NCI-H524 (cell line): ENCODE measurements at places on chromosomes 3 and 15.

- no peak for DNase-seq
Observed at GRCh38 chr3:52372822-52373504, 56.8 kb downstream of the DNAH1 start.

- no peak for DNase-seq
Observed at GRCh38 chr3:51945926-51946705, 4.0 kb downstream of the PARP3 start.

GRCh38 chr3:128799653-128800052 lies 73.7 kb downstream of the RAB7A start:
- no peak for DNase-seq

GRCh38 chr3:160780245-160780644 lies 24.2 kb downstream of the PPM1L start:
- peak; percentile 22 for DNase-seq

DNA sequence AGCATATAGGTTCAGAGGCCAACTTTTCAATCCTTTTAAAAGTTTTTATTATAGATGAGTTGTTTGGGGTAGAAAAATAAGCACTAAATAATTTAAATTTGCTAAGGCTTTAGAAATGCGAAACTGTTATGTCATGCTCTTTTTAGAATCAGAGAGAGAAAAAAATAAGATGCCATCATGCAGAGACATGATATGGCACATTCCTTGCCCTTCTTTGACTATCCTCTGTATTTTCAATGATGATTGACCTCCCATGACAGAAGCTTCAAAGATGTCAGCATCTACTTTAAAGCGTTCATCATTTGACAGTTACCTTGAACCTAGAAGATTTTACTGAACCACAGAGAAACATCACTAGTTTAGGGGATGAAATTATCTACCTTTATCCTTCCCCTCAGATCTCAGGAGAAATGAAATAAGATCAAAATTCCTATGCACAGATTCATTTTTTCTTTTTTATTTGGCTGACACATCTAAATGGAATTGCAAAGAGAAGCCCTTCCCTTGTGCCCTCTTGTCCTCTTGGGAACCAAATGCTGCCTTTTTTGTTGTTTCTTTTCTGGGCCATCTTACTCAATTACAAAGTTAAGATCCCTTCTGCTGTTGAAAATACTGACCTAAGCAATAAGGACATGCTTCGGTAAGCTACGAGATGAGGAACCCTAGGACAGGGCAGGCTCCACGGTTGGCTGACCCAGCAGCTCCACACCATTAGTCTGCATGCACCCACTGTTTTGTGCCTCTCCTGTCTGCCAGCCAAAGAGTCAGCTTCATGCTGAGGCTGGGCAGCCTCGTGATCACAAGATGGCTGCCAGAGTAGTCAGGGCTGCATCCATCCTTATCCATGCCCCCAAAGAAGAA lies 289.7 kb upstream of the TPM1 start:
- DNase-seq = no peak

DNA sequence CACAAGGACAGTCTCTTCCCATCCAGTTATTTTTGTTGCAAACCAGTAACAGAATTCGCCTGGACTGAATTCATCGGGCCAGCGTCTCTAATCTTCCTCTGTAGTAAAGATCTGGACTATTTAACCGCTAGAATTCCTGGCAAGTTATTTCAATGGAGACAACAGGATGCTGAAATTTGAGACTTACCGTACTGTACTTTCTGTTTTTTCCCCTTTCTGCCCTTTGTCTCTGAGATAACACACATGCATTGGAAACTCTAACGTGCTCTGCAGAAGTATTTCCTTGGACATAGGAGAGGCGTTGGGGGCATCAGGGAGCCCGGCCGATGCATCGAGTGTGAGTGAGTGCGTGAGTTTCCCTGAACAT lies 61.5 kb downstream of the ASB7 start:
- DNase-seq = no peak
